Vagina (tissue), 2 donors: ENCODE measurements at places on chromosomes 3 and 15. TPM values are rescaled to one million over a fixed set of nuclear protein-coding genes. Genes with fewer than 3 reads are reported as not detected.

- peak overlapping the region; percentile 43 for H3K4me3 ChIP-seq
- no peaks in the 10 kb centered on the region for H3K36me3 ChIP-seq
- no peak for DNase-seq
- H3K27ac ChIP-seq, result peak overlapping the region; percentile 82
- peaks cover 48% of the 10 kb centered on the region for H3K4me1 ChIP-seq
- no peaks in the 10 kb centered on the region for H3K27me3 ChIP-seq
These were observed 817 bp upstream of the PLXNA1 start for GRCh38 chr3:126982126-126982470.

- no peaks in the 10 kb centered on the region for H3K36me3 ChIP-seq
- no peaks in the 10 kb centered on the region for H3K4me1 ChIP-seq
- no peak overlapping the region for H3K4me3 ChIP-seq
- DNase-seq, result no peak
- H3K27me3 ChIP-seq, result no peaks in the 10 kb centered on the region
These were observed 136.2 kb downstream of the CHST2 start for GRCh38 chr3:143255739-143256138.

GRCh38 chr15:87671289-87671688 is 585.2 kb downstream of the NTRK3 start:
- H3K4me3 ChIP-seq, result no peak overlapping the region
- DNase-seq, result no peak
- H3K27me3 ChIP-seq, result no peaks in the 10 kb centered on the region
- H3K36me3 ChIP-seq, result no peaks in the 10 kb centered on the region

GRCh38 chr15:100628746-100629145 is 26.4 kb downstream of the ASB7 start:
- peaks cover under 1% of the 10 kb centered on the region for H3K4me1 ChIP-seq
- H3K4me3 ChIP-seq, result no peak overlapping the region
- H3K27me3 ChIP-seq, result no peaks in the 10 kb centered on the region
- H3K27ac ChIP-seq, result peak overlapping the region; percentile 61
- H3K36me3 ChIP-seq, result peaks cover 13% of the 10 kb centered on the region

GRCh38 chr3:120449251-120449650 is 1.5 kb downstream of the FSTL1 start:
- DNase-seq, result no peak
- H3K4me3 ChIP-seq, result peak overlapping the region; percentile 63
- H3K27ac ChIP-seq, result peak overlapping the region; percentile 86
- no peaks in the 10 kb centered on the region for H3K36me3 ChIP-seq

DNA sequence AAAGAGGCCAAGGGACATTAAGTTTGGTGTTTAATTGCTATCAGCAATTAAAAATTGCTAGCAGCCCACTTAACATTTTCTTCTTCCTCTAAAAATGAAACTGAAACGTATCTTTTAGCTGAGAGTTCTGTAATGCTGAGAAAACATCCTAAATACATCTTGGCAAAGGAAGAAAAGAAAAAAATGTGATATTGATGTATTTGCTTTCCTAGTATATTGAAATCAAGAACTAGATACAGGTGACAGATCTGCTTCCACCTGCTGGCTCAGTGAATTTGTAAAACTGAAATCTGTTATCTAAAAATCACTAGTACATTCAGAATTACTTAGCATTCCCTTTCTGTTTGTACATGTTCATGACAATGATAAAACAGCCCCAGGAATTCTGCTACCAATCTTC is 283.2 kb downstream of the ZBTB20 start:
- no peak for DNase-seq
- H3K27ac ChIP-seq, result no peak overlapping the region
- no peaks in the 10 kb centered on the region for H3K36me3 ChIP-seq
- peak overlapping the region; percentile 19 for H3K4me3 ChIP-seq
- peaks cover 8% of the 10 kb centered on the region for H3K4me1 ChIP-seq

GRCh38 chr15:81185631-81186295 is 10.9 kb upstream of the IL16 start:
- DNase-seq, result no peak
- H3K4me3 ChIP-seq, result no peak overlapping the region
- no peaks in the 10 kb centered on the region for H3K27me3 ChIP-seq
- H3K27ac ChIP-seq, result peak overlapping the region; percentile 78
- H3K36me3 ChIP-seq, result no peaks in the 10 kb centered on the region

- H3K36me3 ChIP-seq, result no peaks in the 10 kb centered on the region
- DNase-seq, result no peak
- no peaks in the 10 kb centered on the region for H3K27me3 ChIP-seq
- H3K27ac ChIP-seq, result peak overlapping the region; percentile 70
- H3K4me1 ChIP-seq, result peaks cover 59% of the 10 kb centered on the region
These were observed 1.5 kb downstream of the ARHGEF3 start for GRCh38 chr3:56800130-56800831.

GRCh38 chr15:52529341-52529924 is 753 bp upstream of the MYO5A start:
- no peaks in the 10 kb centered on the region for H3K27me3 ChIP-seq
- peak overlapping the region; percentile 91 for H3K27ac ChIP-seq
- DNase-seq, result no peak
- H3K4me1 ChIP-seq, result peaks cover 9% of the 10 kb centered on the region
- H3K36me3 ChIP-seq, result no peaks in the 10 kb centered on the region

DNA sequence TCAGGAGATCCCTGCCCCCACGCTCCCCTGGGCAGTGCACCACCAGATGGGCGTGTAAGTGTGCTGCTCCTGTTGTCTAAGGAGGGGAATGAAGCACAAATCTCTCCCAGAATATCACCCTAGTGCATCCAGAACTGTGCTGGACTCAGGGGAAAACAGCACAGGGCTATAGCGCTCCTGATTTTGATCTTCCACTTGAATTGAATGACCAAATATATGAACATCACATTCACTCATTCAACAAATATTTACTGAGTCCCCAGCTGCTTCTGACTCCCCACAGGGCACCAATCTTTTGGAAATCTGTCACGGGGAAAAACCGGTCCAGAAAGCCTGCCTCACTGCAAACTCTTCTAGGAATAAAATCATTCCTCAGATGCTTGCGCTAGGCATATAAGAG is 2.4 kb downstream of the CPLX3 start:
- H3K27me3 ChIP-seq, result no peaks in the 10 kb centered on the region
- H3K36me3 ChIP-seq, result no peaks in the 10 kb centered on the region
- no peaks in the 10 kb centered on the region for H3K4me1 ChIP-seq

DNA sequence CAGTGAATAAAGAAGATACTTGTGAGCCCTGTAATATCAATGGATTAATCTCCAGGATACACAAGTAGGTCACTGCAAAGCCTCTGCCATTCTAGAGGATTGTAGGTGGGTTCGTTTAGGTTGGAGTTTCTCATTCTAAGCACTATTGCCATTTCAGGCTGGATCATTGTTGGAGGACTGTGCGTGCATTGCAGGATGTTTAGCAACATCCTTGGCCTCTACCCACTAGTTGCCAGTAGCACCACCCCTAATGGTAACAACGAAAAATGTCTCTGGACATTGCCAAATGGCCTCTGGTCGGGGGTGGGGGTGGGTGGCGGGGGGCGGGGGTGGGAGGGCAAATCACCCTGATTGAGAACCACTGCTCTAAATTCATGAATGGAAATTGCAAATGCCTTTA is 4.9 kb upstream of the IFT57 start:
- DNase-seq, result no peak
- no peak overlapping the region for H3K27ac ChIP-seq
- no peaks in the 10 kb centered on the region for H3K36me3 ChIP-seq
- H3K4me1 ChIP-seq, result peaks cover 21% of the 10 kb centered on the region
- no peak overlapping the region for H3K4me3 ChIP-seq

DNA sequence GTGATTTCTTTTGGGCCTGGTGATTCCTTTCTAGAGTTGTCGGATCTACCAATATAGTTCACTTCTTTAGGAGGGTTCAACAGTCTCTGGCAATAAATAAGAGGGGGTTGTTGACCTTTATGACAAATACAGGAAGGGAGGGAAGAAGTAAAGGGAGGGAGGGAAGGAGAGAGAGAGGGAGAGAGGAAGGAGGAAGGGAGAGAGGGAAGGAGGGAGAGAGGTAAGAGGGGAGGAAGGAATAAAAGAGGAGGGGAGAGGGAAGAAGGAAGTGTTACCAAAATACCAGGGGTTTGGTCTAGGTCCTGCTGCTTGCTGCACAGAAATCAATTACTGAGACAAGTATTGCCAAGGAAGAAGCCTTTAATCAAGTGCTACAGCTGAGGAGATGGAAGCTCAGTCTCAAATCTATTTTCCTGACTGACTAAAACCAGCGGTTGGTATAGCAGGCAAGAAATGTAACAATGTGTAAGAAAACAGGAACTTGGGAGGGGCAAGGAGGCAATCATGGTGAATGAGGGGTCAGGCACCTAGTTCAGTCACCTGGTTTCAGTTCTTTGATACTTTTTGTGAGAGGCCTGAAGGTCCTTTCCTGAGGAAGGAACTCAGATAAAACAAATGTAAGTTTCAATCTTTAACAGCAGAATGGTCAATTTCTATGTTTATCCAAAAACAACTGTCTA is 14.1 kb upstream of the TMEM40 start:
- H3K27me3 ChIP-seq, result no peaks in the 10 kb centered on the region
- no peak overlapping the region for H3K27ac ChIP-seq
- DNase-seq, result no peak
- H3K4me1 ChIP-seq, result no peaks in the 10 kb centered on the region

GRCh38 chr3:43855674-43856299 is 165.0 kb downstream of the ABHD5 start:
- no peaks in the 10 kb centered on the region for H3K36me3 ChIP-seq
- no peak overlapping the region for H3K4me3 ChIP-seq
- no peaks in the 10 kb centered on the region for H3K4me1 ChIP-seq
- no peaks in the 10 kb centered on the region for H3K27me3 ChIP-seq
- H3K27ac ChIP-seq, result no peak overlapping the region

- no peak overlapping the region for H3K27ac ChIP-seq
- no peak overlapping the region for H3K4me3 ChIP-seq
- no peaks in the 10 kb centered on the region for H3K4me1 ChIP-seq
- no peaks in the 10 kb centered on the region for H3K36me3 ChIP-seq
- DNase-seq, result no peak
These were observed 232.1 kb downstream of the NECTIN3 start for GRCh38 chr3:111303760-111304159.

GRCh38 chr3:17473761-17474160 is 268.7 kb downstream of the TBC1D5 start:
- no peak overlapping the region for H3K27ac ChIP-seq
- no peaks in the 10 kb centered on the region for H3K36me3 ChIP-seq
- no peak overlapping the region for H3K4me3 ChIP-seq
- DNase-seq, result no peak
- peaks cover 10% of the 10 kb centered on the region for H3K4me1 ChIP-seq

GRCh38 chr15:51270706-51271105 is 67.7 kb downstream of the CYP19A1 start:
- no peak overlapping the region for H3K4me3 ChIP-seq
- H3K4me1 ChIP-seq, result peaks cover 18% of the 10 kb centered on the region
- H3K36me3 ChIP-seq, result no peaks in the 10 kb centered on the region
- no peak overlapping the region for H3K27ac ChIP-seq

- no peaks in the 10 kb centered on the region for H3K27me3 ChIP-seq
- DNase-seq, result no peak
- H3K27ac ChIP-seq, result no peak overlapping the region
These were observed 661.7 kb downstream of the MCTP2 start for GRCh38 chr15:94893091-94893490.

GRCh38 chr15:71301958-71302621 is 186.8 kb downstream of the THSD4 start:
- no peak for DNase-seq
- no peaks in the 10 kb centered on the region for H3K36me3 ChIP-seq
- H3K4me1 ChIP-seq, result peaks cover 8% of the 10 kb centered on the region
- no peak overlapping the region for H3K27ac ChIP-seq

DNA sequence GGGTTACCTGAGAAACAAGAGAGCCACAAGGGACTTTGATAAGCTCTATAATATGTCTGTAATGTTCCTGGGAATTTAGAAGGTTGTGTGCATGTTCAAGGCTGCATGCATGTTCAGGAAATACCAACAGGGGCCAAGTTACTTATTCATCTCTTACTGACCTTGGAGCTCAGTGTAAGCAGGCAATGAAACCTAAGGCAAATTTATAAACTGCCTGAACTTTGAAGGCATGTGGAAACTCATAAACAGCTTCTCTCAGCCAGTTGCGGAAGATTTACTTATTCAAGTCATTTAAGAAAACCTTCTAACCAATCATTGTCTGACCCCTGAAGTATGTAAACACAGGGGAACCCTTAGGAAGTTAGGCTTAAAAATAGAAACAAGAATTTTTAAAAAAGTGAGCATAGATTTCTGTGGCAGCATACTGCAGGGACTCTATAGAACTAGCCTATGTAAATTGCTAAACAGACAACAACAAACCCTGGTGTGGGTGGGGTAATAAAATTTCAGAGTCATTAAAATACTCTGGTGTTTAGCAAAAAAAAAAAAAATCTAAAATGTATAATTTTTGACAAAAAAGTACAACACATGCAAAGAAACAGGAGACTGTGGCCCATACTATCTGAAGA is 57.2 kb downstream of the SLC15A2 start:
- no peaks in the 10 kb centered on the region for H3K4me1 ChIP-seq
- H3K27ac ChIP-seq, result no peak overlapping the region
- no peak for DNase-seq
- no peaks in the 10 kb centered on the region for H3K27me3 ChIP-seq

- no peak overlapping the region for H3K4me3 ChIP-seq
- no peaks in the 10 kb centered on the region for H3K27me3 ChIP-seq
These were observed 7.7 kb upstream of the ZNF592 start for GRCh38 chr15:84740691-84741090.

DNA sequence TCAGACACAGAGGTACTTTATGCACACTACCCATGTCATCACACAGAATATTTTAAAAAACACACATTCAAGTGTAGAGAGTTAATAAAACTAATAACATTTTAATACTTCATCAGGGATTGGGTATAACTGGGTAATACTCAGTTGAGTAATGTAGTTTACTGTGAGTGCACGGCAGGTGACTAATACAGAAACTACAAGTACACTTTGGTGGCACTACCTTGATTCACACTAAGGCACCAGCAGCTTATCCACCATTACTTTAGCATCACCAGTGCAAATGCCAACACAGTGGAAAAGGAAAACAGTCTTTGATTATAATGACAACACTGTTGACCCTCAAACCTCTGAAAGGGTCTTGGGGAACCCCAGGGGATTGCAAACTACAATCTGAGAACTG is 33.6 kb downstream of the ZNF280D start:
- no peak for DNase-seq
- H3K27me3 ChIP-seq, result no peaks in the 10 kb centered on the region
- no peaks in the 10 kb centered on the region for H3K4me1 ChIP-seq
- H3K36me3 ChIP-seq, result peaks cover 47% of the 10 kb centered on the region
- no peak overlapping the region for H3K4me3 ChIP-seq

DNA sequence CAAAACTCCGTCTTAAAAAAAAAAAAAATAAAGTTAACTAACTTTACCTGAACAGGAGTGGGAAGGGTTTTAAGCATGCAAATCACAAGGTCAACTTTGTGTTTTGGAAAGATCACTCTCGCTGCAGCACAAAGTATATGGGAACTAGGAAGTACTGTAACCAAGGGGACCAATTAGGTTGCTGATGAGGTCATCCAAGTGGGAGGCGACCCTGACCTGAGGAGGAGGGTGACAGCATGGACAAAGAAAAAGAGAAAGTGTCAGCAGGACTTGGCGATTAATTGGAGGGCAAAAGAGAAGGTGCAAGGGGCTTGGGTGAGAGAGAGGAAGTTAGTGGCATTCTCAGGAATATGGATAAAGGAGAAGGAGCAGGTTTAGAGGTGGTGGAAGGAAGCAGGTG is 89.5 kb upstream of the ZBED2 start:
- H3K27ac ChIP-seq, result no peak overlapping the region
- H3K27me3 ChIP-seq, result no peaks in the 10 kb centered on the region
- no peaks in the 10 kb centered on the region for H3K4me1 ChIP-seq
- H3K36me3 ChIP-seq, result no peaks in the 10 kb centered on the region

Gene CCR3
- total RNA-seq, result not detected

Gene ZPLD1
- not detected for total RNA-seq

Gene ITGA11
- 15.5 TPM for total RNA-seq

Gene LSAMP
- 3.9 TPM for total RNA-seq

Gene LMCD1
- total RNA-seq, result 78.3 TPM

Gene TOP2B
- total RNA-seq, result 88.1 TPM

Gene FAM81A
- total RNA-seq, result 0.49 TPM

Gene CLSTN2
- 16.0 TPM for total RNA-seq

Gene RBP2
- total RNA-seq, result not detected

Gene GRK7
- total RNA-seq, result 0.98 TPM
